ENCODE measurements at places on chromosomes 5 and 9.

DNA sequence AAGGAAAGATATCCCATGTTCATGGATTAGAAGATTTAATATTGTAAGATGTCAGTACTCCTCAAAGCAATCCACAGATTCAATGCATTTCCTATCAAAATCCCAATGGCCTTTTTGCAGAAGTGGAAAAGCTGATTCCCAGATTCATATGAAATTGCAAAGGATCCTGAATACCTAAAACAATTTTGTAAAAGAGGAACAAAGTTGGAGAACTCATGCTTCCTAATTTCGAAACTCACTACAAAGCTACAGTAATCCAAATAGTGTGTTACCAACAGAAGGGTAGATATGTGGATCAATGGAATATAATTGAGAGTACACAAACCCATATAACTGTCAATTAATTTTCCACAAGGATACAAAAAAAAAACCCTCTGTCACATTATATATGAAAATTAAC is 154.3 kb upstream of the ZNF618 start:
- DNase-seq, result no peak

- no peak for DNase-seq
Measured at GRCh38 chr5:68628082-68628814, 412.7 kb downstream of the PIK3R1 start.

- DNase-seq, result no peak
Measured at GRCh38 chr9:127818574-127818973, 15.9 kb downstream of the FPGS start.

DNA sequence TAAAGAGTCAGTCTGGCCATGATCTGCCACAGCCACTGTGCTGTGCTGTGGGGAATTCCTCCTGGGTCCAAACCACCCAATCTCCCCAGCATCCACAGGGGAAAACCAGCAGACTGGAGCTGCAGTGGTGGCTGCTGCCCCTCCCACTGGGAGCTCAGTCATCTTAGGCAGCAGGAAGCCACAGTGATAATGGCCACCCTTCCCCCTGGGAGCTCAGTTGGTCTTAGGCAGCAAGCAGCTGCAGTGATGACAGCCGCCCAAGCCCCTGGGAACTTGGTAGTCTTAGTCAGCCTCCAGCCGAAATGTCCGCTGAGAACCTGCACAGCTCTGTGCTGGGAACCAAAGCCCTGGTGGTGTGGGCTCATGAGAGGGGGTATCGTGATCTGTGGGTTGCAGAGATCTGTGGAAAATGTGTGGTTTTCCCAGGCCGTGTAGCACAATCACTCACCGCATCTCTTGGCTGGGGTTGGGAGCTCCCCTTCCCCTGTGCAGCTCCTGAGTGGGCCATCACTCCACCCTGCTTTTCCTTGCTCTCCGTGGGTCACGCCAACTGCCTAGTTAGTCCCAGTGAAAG is 38.4 kb upstream of the SMIM15 start:
- DNase-seq, result no peak

- no peak for DNase-seq
Measured at GRCh38 chr9:114811301-114811700, 5.5 kb upstream of the TNFSF15 start.

- no peak for DNase-seq
Measured at GRCh38 chr5:55176176-55176818, 3.3 kb upstream of the CDC20B start.

- DNase-seq, result no peak
Measured at GRCh38 chr5:56757077-56757476, 58.3 kb upstream of the MAP3K1 start.

GRCh38 chr5:135568923-135569360 is 9.8 kb downstream of the CXCL14 start:
- no peak for DNase-seq

- DNase-seq, result no peak
Measured at GRCh38 chr9:96425500-96426169, 7.5 kb upstream of the ZNF367 start.

DNA sequence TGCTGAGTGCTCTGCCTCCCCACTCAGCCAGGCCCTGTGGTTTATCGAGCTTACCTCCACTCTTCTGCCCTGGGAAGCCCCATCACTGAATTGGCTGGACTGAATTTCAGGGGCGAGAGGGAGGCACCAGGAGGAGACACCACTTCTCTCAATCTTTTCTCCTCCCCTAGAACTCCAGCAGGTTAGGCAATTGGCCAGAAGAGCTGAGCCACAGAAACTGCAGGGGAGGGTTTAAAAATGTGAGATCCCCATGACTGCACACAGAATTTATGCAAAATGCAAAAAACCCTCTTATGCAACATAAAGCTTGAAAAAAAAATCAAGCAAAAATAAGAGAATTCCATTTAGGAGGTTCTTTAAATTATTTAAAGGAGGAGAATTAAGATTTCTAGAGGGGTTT is 29.9 kb downstream of the TUT7 start:
- DNase-seq, result no peak

Data from activated CD4-positive, CD25-positive, alpha-beta regulatory T cell treated with anti-CD3 and anti-CD28 coated beads, Interleukin-2, amount 50 U/mL, for 72 hours (primary cell).